Amygdala (tissue), 56 donors: ENCODE measurements at places on chromosomes 5 and 9.

GRCh38 chr5:91098541-91098940 is 284.6 kb downstream of the ARRDC3 start:
- DNase-seq, result no peak

DNA sequence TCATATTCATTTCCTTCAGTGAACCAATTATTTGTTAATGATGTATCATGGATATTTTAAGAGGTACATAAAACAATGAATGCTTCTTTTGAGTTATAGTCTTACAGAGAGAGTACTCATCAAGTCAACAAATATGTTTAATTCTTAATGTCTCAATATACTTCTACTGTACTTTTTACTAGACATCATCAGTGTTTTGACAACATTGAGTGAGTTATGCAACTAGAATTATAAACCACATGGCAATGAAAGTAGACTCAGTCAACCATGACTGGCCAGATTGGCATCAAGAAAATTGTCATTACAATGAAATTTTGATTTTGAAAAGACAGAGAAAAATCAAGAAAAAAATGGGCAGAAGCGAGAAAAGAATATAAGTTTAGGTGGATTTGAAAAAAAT is 1248.1 kb upstream of the CDH18 start:
- no peak for DNase-seq

DNA sequence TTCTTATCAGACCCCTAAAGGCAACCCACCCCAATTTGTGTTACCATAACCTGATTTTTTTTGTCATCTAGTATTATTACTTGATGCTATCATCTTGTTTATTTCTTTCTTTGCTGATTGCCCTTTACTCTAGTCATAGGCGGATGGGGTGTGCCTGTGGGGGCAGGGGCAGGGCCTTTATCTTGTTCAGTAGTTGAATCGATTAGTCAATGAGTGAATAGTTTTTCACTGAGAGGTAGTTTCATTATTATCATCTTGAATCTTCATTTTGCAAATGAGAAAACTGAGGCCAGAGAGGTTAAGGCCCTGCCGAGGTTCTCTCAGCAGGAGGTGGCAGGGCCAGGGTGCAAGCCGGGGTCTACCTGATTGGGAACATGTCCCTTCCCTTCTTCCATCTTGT is 9.4 kb upstream of the GM2A start:
- no peak for DNase-seq

- no peak for DNase-seq
Observed at GRCh38 chr5:35819668-35820067, 37.0 kb upstream of the IL7R start.

- no peak for DNase-seq
Observed at GRCh38 chr9:109248133-109248581, 72.7 kb downstream of the EPB41L4B start.

DNA sequence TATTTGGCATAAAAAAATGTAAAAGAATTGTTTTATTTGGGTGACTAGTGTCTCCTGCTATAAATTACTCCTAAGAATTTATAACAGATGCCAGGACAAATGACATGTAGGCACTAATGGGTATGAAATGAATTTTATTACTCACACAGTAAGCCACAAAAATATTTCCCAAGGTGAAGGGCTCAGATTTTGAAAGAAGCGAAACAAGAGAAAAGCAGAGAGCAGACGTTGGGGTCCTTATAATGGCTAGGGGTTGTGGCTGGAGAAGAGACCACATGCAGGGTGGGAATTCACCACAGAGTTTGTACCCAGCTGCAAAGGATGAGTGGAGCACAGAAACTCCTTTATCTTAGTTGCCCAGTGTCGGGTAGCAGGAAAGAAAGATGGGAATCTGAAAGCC is 45.0 kb upstream of the PRR16 start:
- DNase-seq, result no peak

DNA sequence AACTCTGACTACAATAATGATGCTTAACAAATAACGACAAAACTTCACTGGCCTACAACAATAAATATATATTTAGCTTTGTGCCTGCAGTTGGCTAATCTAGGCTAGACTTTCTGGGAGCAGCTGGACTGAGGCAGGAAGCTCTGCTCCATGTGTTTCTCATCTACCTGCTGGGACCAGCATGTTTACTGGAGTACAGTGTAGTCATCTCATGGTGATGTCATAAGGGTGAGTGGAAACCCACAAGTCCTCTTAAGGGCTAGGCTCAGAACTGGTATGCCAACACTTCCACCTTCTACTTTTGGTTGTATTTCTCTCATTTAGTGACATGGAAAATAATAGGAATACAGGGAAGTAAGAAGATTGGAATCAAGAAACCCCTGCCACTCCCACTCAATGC is 85.7 kb upstream of the NIPBL start:
- no peak for DNase-seq

GRCh38 chr5:22916393-22916792 is 63.2 kb upstream of the CDH12 start:
- DNase-seq, result no peak

- DNase-seq, result no peak
Observed at GRCh38 chr9:92764381-92764987, at the start of gene BICD2. Gene BICD2, minus strand, starts transcription at chr9:92764833. Its CDS starts 89 bp downstream, at chr9:92764744.

DNA sequence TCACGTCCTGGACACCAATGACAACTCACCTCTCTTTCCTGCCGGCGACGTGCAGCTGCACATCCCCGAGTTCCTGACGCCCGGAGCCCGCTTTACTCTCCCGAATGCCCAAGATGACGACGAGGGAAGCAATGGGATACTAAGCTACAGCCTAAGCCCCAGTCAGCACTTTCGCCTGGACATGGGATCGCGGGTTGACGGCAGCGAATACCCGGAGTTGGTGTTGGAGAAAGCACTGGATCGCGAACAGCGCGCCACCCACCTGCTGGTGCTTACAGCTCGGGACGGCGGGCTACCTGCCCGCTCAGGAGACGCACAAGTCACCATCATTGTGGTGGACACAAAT is 1.1 kb downstream of the PCDHAC1 start:
- DNase-seq, result no peak

DNA sequence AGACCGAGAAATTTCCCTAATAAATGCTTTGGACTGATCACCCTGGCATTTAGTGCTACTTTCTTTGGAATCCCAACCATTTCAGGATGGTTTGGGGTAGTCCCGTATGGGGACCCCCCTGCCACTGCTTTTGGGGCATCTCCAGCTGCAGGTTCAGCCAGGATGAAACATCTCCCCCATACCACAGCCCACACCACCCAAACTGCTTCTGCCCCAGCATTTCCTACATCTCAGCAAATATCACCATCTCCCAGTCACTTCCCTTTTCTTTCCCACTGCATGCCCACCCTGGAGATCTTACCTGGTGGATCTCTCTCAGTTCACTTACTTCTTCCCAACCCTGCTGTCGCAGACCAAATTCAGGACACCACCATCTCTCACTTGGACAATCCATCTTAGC is 4.8 kb upstream of the P4HA2 start:
- no peak for DNase-seq

DNA sequence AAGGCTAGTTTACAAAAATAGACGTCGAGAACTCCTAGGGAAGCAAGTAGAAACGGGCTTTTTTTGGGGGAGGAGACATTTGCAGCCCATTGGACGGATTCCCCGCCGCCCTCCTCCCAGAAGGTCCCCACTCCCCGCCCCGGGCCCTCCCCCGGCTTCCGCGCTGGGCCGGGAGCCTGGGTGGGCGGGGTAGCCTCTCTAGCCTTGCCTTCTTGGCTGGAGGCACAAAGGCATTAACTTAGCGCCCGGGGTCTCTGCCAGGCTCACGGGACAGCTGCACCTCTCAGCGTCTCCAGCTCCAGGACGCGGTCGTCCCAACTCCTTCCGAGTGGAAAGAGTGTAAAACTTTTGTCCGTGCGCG is at the start of gene DMRTA1:
Gene DMRTA1 (plus strand): TSS at position 236 of the 361 bp plus-strand sequence. CDS start 242 bp downstream, outside the sequence.
- no peak for DNase-seq

DNA sequence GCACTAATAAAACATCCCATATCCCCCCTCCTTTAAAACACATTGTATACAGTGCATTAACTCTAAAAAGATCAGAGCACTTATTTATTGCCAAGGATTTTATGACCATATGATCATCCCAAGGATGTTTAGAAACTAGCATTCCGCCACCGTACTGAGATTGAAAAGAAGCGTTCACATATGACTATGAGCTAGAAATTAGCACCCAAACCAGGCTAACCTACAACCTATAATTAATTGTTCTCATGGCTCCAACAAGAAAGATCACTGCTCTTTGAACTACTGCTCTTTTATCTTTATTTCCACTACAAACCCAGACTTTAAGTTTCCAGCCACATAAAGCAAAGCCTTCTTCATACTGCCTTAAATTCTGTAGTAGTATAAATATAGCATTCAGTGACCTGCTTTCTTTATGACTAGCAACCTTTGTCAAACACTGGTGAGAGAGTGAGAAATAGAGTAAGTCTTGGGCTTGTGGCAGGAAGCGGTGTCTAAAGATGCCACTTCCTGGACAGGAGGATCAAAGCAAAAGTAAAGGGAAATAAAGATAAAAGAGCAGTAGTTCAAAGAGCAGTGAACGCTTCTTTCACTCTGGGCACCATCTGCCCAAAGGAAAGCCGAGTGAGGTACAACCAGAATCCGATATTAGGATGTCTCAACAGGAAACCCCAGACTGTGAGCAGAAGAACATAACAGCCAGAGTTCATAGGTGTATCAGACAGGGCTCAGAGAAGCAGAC is 151.1 kb upstream of the ERCC6L2 start:
- DNase-seq, result no peak

DNA sequence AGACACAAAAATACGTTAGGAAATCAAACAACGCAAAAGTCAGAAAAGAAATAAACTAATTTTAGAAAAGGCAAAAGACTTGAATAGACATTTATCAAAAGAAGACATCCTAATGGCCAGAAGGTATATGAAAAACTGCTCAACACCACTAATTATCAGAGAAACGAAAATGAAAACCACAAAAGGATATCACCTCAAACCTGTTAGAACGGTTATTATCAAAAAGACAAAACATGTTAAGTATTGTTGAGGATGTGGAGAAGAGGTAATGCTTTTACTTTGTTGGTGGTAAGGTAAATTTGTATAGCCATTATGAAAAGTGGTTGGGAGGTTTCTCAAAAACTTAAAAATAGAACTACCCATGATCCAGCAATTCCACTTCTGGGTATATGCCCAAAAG is 230.0 kb upstream of the RGMB start:
- DNase-seq, result no peak

DNA sequence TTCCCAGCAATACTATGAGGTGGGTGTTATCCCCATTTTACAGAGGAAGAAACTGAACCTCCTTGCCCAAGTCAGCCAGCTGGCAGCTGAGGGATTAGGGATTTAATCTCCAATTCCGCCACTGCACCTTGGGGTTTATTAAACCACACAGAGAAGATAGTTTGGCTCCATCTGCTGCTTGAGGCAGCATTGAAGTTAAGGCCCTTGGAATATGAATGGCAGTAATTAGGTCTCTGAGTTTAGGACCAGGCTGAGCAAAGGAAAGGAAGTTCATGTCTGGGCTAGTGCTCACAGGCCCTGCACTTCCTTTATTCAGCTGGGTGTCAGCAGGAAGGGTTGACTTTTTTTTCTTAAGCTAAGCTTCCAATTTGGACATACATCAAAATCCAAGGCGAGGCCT is 86.9 kb upstream of the GDNF start:
- no peak for DNase-seq

- DNase-seq, result no peak
Observed at GRCh38 chr9:84212246-84212645, 128.3 kb downstream of the SLC28A3 start.

DNA sequence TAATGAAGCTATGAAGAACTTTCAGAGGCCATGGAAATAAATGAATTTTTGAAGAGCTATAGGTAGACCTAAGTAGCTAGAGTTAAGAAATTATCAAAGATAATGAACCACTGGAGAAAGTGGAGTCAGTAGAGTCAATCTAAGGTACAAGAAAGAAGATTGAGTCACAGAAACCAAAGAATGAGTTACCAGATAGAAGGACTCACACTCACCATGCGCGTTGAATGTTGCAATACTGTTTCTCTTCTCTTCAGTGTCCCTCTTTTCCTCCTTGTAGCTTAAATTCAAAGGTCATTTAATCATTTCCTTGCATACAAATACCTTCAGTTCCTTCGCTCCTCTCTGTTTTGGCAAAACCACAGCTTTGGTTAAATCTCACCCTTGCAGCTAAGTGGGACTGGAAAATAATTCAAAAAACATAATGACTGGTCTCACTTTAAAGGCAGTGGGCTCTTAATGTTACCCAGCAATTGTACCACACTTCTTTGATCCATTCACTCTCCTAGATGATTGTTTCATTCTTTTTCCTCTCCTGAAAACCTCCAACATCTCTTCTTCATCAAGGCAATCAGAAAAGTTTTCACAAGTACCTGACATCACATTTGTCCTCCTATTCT is 58.3 kb downstream of the NIPBL start:
- DNase-seq, result no peak

- no peak for DNase-seq
Observed at GRCh38 chr5:30574761-30575160, 618.7 kb upstream of the CDH6 start.

DNA sequence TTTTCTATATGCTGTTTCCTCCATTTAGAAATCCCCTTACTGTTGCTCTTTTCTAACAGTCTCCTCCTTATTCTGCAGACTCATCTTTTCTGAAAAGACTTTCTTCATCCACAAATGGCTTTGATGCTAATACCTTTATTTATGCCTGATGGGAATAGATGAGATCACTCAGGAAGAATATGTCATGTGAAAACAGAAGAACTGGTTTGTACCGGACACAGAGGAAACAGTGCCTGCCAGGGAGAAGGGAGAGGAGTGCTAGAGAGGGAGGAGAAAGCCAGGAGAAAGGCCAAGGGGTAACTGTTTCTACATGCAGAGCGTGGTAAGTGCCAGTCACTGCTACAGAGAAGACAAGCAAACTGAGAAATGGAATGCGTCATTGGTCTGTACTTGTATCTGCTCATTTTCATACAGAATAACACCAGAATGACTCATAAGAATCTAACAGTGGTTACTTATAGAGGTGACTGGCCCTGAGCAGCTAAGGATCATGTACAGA is 45.9 kb upstream of the PJA2 start:
- no peak for DNase-seq

DNA sequence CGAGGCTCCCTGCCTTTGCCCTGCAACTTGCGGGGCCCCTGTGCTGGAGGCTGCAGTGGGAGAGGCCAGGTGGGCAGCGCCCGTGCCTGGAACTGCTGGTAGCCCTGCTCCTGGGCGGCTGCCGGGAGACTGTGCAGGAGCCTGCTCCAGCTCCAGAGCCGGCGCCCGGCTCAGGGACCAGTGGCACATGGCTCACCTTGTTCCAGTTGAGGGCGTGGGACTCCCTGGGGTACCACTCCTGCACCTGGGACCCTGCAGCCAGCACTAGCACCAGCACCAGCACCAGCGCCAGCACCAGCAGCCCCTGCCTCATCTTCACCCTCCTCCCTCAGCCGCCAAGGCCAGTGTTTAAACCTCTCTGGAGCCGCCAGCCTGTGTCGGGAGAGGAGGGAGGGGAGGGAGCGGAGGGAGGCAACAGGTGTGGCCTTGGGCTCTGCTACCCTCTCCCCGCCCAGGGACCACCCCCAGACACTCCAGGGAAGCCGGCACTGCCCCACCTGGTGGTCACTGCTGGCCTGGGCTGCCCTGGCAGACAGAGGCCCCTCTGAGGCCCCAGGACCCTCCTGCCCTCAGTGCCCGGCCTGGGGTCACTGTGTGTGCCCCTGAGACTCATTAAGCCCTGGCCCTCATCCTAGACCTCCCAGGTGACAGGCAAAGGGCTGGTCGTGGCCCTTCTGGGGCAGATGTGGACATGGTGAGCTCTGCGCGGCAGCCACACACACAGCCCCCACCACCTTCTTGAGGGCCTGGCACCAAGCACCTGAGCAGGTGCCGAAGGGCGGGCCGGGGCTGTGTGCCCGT is at the start of gene LCN10:
Gene LCN10 (minus strand): TSS at position 350 of the 801 bp plus-strand sequence. CDS start 37 bp downstream, at position 313.
- DNase-seq, result no peak

- DNase-seq, result no peak
Observed at GRCh38 chr9:136616307-136616635, 46.4 kb upstream of the EGFL7 start.

GRCh38 chr9:80052830-80053229 is 481.1 kb downstream of the TLE4 start:
- no peak for DNase-seq
